ENCODE measurements at places on chromosomes 7 and 10.

DNA sequence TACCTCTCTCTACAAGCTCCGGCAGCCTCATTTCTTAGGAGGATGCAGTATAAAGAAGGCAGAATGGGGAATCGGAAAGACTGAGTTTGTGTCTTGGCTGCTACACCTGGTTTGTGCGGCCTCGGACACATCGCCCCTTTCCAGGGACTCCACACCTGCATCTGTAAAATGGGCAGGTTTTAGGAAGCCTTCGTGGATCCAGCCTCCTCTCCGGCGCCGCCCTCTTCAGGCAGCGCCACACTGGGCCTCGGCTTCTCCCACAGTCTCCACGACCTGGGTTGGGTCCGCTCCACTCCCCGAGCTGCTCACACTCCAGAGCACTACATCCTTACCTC, 341 bp downstream of the GOT1 start:
- no peak for DNase-seq

DNA sequence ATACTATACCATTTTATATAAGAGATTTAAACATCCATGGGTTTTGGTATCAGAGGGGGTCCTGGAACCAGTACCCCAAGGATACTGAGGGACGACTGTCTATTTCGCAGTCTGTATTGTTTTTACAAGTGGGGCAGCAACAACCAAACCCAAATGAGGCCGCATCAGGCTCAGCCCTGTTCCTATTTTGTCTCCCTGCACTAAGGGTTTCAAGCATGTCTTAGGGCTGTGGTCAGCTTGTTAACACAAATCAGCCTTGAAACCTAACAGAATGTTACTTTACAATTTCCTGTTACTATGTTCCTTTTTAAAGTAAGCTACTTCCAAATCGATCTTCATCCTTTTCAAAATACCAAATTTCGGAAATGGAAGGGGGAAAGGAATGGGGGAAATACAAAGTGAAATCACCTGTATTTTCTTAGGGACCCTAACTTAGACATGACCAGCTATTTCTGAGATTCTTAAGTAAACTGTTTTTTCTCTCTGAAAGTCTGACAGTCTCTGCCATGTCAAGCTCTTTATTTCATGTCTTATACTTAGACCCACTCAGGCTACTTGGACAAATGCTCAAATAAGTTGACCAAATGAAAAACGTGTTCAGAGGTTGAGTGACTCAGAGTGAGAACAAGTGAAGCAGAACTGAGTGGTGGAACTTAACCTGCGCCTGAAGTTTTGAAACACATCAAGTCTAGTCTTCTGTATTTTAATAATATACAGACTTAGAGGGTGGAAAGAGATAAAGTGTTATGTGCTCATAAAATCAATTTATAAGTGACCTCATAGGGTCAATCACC, 75.8 kb downstream of the C1GALT1 start:
- no peak for DNase-seq

DNA sequence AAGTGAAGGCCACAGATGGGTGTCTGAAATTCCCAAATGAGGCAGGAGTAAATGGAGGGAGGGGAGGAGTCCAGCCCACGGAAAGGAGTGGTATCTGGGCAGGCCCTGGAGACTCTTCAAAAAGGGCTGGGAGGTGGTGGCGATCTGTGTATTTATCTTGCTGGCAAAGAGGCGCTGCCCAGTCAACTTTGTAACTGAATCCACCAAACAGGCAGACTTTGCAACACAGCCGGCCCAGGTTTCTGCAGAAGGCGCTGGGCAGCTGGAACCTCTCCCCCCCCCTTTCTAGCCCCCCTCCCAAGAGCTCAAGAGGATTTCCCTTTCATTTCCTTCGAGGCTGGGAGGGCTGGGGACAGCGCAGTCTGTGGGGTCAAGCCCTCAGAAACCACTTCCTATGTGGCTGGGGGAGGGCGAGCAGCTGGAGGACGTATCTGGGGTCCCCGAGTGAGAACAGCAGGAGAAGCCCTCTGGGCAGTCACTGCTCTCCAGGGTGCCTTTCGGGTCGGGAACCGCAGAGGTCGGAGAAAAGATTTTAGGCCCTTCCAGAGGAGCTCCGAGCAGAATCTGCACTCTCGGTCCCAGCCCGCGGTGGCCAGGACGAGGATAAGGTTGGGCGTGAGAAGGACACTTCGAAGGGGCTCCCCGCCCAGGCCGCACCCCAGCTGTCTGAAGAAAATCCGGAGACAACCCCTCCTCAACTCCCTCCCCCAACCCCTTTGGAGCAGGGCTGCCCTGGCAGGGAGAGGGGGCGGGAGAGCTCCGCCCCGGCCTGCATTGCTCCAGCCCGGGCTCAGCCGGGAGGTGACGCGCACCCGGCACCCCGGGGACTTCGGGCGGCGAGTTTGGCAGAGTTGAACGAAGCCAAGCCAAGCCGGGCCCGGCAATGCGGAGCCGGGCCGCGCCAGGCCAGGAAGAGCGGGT, 965 bp downstream of the ZCCHC24 start:
- peak; percentile 50 for DNase-seq

- DNase-seq = no peak
These were observed 205.8 kb downstream of the HECW1 start for GRCh38 chr7:43318188-43318770.

GRCh38 chr10:43201545-43202131, 63.4 kb downstream of the CSGALNACT2 start:
- DNase-seq = no peak

GRCh38 chr7:44102846-44103565, 1.1 kb upstream of the AEBP1 start:
- DNase-seq = no peak

GRCh38 chr10:109205929-109206585, 717.3 kb downstream of the XPNPEP1 start:
- no peak for DNase-seq

DNA sequence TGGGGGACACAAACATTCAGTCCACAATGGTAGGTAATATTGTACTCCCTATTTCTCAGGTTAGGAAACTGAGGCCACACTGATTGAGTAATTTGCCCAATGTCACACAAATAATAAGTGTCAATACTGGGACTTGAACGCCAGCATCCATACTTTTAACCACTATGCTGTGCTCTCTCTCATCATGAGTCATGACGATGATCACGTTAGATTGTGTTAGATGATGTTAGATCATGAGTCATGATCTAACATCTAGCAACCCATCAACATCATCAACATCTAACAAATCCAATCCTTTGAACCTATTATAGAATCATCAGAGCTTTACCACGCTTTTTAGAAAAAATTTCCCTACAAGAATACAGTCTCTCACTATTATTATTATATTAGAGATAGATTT, 28.1 kb upstream of the HERPUD2 start:
- peak; percentile 36 for DNase-seq

GRCh38 chr10:86103391-86104101, 263.0 kb downstream of the GRID1 start:
- no peak for DNase-seq

- no peak for DNase-seq
These were observed 35.9 kb downstream of the CCDC3 start for GRCh38 chr10:12965571-12965970.

GRCh38 chr10:97721871-97722780, 8.6 kb downstream of the MARVELD1 start:
- no peak for DNase-seq

DNA sequence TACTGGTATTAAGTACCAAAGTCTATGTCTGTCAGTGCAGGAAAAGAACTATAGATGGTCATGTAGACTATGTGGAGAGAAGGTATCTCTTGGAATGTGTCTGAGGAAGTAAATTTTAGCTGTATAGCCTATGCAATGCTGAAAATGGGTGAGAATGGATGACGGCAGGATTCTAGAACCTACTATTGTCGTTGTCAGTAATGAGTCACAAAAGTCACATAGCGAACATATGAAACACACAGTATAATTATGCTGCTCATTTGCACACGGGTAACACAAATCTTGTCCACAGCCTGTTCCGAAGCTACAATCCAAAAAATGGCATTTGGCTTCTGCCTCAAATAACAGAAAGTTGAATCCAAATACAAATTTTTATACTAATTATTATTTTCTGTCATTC, 33.6 kb upstream of the KMT2E start:
- DNase-seq = no peak

DNA sequence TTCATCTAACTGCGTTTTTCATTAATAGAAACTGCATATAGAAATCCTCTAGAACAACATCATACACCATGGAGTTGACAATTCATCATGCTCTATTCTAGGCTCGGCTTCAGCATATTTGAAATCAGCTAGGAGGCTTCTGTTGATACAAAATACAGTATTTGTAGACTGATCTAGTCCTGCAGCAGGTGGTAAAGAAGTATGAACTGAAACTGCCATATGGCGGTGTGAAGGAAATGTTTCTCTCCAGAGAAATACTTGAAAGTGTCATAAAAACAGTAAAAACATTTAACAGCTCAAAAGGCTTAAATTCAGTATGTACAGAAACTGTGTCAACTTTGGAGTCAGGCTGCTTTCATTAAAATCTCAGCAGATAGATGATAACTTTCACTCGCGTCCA, 32.0 kb upstream of the MYO3A start:
- no peak for DNase-seq

DNA sequence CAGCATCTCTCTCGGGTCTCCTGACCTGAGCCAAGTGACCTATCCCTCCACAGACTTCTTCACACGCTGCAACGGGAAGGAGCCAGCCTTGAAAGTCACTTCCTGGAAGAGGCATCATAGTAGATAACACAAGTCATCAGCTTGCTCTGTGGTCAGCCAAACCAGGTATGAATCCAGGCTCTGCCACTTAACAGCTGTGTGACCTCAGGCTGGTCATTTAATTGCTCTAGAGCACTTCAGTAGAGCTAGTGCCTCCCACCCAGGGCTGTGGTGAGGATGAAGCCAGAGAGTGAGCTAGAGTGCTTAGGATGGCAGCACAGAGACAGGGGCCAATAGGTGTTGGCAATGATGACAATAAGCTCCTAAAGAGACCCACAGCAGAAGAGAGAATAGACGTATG, 247.7 kb upstream of the ZMIZ1 start:
- no peak for DNase-seq

- no peak for DNase-seq
These were observed 222.0 kb upstream of the IMMP2L start for GRCh38 chr7:111784296-111784695.

- no peak for DNase-seq
These were observed 42.6 kb upstream of the DLG5 start for GRCh38 chr10:77969114-77969513.

DNA sequence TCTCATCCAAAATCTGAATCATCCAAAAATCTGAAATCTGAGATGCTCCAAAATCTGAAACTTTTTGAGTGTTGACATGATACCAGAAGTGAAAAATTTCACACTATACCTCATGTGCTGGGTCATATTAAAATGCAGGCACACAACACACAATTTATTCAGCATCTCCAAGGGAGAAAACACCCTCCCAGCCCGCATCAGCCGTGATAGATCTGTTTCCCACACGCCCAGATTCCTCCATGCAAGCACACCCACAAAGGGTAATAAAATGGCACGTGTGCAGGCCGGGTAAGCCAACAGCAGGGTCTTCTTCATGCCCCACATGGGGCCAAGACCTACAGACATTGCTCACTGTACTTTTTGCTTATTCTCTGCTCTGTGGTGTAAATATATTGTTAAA, 173.1 kb upstream of the FERD3L start:
- DNase-seq = no peak

GRCh38 chr10:118311505-118311904, 30.6 kb downstream of the FAM204A start:
- no peak for DNase-seq

GRCh38 chr7:81932936-81933335, 163.1 kb upstream of the HGF start:
- no peak for DNase-seq

DNA sequence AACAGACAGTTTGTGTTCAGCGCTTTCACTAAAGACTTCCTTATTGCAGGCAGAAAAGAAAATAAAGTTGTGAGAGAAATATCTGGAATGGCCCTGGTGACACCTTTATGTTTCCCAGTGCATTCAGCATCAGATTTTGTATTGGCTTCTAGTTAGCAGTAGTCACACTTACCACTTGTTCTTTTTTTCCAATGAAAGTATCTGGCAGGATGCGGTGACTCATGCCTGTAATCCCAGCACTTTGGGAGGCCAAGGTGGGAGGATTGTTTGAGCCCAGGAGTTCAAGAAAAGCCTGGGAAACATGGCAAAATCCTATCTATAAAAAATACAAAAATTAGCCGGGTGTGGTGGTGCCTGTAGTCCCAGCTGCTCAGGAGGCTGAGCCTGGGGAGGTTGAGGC, 649.6 kb downstream of the LRMDA start:
- no peak for DNase-seq

DNA sequence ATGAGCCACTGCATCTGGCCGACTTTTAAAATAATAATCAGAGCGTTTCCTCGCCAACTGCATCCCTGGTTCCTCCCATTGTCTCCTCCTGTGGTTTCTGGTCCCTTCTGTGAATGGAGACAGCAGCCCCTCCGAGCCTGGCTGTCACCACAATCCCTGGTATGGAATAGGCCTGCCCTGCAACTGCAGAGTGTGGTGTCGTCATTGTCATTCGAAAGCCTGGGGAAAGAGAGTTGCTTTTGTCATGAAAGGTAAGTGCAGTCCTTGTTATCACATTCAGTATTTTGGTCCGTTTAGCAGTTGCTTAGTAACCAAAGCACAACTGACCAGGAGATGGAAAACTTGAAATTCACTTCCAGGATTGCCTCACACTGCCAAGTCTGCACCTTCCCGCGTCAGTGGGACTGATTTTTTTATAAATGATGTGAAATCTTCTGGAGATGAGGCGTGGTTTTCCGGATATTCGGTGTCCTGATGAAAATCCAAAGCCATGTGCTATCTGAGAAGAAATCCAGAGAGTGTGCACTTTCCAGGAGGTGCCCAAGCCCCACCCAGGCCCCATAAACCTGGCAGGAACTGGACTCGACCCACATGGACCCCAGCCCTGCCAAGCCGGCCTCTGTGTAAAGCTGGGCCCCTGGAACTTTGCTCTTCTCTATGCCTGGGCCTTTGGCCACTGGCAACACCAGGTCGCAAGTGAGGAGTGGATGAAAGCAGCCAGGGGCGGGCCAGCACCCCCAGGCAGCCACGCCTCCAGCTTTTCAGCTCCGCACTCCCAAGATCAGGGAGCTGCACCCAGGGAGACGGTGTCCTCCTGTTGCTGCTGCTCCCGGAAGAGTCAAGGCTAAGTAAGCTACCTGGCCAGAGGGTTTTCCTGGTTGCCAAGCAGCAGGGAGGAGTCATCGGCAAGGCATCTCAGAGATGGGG, 133.7 kb upstream of the SH2B2 start:
- peak; percentile 98 for DNase-seq

DNA sequence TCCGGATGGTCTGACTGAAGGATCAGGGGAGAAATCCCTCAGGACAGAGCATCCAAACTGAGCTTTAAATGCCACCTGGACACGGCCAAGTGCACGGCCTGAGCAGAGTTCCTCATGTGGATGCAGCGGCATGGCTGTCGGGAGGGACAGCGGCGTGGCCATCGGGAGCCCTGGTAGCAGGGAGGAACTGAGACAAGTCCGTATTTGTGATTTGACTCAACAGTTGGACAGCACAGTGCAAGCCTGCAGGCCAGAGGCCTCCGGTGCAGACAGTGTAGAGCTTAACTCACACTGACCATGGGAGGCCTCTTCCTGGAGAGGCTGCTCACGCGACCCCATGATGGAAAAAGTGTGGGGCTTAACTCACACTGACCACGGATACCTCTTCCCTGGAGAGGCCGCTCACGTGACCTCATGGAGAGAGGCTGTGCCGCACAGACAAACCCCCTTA, 207.4 kb downstream of the DIP2C start:
- no peak for DNase-seq

Measured in RWPE1 (cell line).